ENCODE measurements at places on chromosomes 2 and 18. TPM values are rescaled to one million over a fixed set of nuclear protein-coding genes. Genes with fewer than 3 reads are reported as not detected.

GRCh38 chr2:222338374-222338773 is 39.6 kb upstream of the PAX3 start:
- DNase-seq = no peak

GRCh38 chr2:138564586-138565229 is 63.1 kb downstream of the SPOPL start:
- no peak for DNase-seq

GRCh38 chr2:78979380-78980151 is 45.9 kb upstream of the REG3G start:
- DNase-seq = no peak

The YWHAQ gene
- total RNA-seq = 225 TPM

The DNER gene
- 0.34 TPM for total RNA-seq

All from ureter (tissue), 1 donor.